AG10803 (cell line): ENCODE measurements at places on chromosomes 7 and 10.

DNA sequence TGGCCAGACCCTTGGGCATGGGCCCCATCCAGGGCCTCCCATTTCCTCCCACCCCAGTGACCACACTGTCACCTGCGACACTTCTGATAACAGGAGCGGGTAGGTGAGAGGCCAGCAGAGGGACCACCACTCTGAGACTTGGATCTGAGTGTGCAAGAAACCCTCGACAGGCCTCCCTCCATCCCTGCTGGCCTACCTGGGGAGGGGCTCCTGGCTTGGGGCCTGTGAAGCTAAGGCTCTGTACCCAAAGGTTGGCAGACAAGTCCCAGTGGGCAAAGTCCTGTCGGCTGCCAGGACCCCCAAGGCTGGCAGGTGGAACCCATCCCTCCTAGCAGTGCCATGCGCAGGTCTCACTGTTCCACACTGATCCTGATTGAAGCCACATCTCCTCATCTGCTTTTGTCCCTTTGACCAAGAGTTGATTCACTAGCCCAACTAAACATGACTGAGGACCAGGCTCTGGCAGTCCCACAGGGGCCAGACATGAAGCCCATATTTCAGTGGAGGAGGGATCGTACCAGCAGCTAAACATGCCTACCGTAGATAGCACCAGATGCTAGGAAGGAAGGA is 1.2 kb upstream of the PGAM2 start:
- DNase-seq, result no peak

DNA sequence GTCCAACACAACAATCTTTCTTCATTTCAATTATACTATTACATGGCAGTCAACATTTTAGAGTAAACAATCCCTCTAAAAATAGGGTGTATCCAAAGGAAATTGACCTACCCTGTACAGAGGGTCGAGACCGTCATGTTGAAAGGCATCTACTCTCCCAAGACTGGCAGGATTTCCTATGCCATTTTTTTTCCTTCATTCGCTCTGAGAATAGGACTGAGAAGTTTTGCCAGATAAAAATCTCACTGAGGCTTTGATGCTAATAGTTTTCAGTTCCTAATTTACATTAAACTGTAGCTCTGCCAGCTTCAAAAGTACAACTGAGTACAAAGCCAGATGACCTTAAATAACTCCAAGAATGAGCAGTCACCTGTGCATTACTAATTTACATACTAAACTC is 84.5 kb upstream of the SEMA3C start:
- DNase-seq, result no peak

DNA sequence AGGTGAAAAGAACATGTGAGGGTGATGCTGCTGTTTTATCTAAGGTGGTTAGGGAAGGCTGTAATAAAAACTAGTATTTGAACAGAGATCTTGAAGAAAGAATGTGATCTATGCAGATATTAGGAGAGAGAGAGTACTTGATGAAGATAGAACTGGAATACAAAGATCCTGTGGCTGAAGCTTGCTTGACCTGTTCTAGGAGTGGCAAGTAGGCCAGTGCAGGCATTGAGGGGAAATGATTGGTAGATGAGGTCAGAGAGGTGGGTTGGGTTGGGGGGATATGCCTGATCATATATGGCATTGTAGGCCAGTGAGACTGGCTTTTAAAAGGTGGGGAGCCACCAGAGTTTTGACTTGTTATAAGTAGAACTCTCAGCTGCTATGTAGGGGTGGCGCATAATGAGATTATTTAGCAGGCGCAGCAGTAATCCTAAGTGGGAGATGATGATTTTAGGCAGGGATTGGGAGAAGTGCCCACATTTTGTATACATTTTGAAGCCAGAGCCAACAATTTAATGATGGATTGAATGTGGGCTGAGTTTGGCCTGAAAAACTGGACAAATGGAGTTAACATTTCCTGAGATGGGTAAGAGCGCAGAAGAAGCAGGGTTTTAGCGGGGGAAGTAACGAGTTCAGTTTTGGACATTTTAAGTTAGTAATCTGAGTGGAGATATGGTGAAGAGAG is 8.2 kb downstream of the CCSER2 start:
- no peak for DNase-seq

GRCh38 chr10:124401633-124402032 is 17.1 kb downstream of the OAT start:
- DNase-seq, result no peak

GRCh38 chr10:113872139-113873030 is 17.9 kb downstream of the NHLRC2 start:
- DNase-seq, result no peak

DNA sequence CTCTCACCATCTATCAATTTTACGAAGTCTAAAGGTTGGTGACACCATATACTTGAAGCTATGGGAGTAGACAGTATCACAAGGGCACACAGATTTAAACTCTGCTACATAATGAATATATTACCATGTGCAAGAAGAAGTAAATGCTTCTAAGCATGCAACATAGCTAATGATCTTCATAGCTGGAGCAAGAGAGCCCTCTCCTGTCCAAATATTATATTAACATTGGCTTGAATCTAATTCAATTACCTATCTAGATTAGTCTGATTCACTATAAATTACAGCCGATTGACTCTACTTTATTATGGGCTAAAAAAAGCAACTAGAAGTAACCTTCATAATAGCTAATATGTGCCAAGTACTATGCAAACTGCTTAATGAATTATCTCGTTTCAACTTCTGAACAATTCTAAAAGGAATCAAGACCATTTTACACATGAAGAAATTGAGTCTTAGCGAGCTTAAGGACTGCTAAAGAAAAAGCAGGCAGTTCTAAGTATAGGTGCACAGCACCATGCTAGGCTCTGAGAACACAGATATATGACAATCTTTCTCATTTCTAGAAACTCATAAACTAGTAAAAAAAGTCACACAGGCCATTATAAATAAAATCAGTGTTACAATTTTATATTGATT is 21.9 kb downstream of the FRA10AC1 start:
- DNase-seq, result peak; percentile 24

- DNase-seq, result no peak
Observed at GRCh38 chr10:123278445-123278844, 124.2 kb downstream of the BUB3 start.

DNA sequence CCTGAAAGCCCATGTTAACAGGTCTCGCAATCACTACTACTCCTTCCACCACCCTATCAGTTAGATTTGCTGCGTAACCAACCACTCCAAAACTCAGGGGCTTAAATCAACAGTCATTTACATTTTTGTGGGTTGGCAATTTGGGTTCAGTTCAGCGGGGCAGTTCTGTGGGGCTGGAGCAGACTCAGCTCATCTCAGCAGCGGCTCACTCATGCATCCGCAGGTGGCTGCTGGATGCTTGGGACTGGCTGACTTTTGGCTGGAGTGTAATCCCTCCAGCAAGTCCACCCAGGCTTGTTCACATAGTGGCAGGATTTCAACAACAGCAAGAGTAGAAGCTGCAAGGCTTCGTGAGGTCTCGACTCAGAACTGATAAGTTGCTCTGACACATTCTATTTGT is 79.2 kb downstream of the NEUROD6 start:
- no peak for DNase-seq

DNA sequence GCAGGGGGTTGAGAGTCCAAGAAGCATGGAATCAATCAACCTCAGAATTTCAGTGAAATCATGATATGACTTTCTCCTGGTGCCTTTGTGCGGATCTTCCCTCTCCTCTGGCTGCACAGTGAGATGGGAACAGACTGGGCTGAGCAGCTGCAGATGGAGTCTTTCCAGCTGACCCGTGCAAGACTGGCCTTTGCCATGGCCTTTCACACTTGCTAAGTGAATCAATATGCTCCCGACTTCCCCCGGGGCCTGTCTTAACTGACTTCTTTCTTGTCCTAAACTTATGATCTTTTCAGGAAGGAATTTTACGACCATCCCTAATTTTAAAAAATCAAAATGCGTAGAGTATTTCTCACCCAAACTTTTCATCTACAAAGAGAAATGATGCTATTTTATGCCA is 469.9 kb downstream of the GALNT17 start:
- DNase-seq, result no peak

GRCh38 chr10:132817701-132818211 is 31.8 kb upstream of the NKX6-2 start:
- DNase-seq, result no peak

DNA sequence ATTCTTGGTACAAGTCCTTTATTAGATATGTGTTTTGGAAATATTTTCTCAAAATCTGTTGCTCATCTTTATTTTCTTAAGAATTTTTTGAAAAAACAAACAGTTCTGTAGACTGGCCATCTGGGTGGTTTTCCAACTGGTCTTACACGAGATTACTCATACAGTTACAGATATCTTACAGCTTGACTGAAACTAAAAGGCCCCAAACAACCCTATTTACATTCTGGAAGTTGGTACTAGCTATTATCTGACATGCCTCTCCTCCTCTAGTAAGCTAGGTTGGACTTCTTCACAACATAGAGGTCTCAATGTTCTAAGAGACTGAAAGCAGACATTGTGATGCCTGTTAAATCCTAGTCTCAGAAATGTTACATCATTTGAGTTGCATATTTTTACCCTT is 52.0 kb downstream of the ZNF22 start:
- no peak for DNase-seq

GRCh38 chr10:30039567-30039966 is 19.8 kb downstream of the JCAD start:
- no peak for DNase-seq

DNA sequence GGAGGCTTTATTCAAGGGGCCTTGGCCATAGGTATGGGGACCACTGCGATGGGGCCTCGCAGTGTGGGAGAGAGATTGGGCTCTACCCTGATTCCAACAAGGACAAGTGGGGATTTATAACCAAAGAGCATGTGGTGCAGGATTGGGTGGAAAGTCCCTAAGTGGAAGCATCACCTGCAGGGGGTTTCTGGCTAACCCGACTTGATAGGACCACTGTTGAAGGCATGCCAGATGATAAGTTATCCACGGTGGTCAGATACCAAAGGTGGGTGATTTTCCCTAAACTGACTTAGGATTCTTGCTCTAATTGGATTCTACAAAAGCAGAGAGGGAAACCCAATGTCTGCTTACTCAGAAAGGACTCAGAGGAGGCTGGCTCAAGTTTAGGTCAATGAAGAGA is 429.6 kb upstream of the LRGUK start:
- DNase-seq, result no peak

- no peak for DNase-seq
Observed at GRCh38 chr7:22251281-22251680, 105.7 kb downstream of the RAPGEF5 start.

- no peak for DNase-seq
Observed at GRCh38 chr10:54749623-54750022, 51.4 kb downstream of the PCDH15 start.

DNA sequence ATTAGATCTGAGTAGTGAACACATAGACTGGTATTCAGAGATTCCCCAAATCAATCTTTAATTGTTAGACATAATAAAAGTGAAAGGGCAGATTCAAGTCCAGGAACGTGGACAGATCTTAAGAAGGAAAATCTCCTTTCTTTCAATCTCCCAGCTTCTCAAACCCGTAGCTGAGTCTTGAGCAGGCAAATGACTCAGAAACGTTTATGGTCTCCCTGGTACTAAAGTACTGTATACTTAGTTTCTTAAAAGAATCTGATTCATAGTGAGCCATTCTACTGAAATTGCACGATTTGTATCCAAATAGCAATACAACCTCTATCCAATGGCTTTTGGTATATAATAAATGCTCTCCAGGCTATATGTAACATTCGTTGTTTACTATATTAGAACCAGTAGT is 140.4 kb upstream of the RHEB start:
- DNase-seq, result peak; percentile 24

DNA sequence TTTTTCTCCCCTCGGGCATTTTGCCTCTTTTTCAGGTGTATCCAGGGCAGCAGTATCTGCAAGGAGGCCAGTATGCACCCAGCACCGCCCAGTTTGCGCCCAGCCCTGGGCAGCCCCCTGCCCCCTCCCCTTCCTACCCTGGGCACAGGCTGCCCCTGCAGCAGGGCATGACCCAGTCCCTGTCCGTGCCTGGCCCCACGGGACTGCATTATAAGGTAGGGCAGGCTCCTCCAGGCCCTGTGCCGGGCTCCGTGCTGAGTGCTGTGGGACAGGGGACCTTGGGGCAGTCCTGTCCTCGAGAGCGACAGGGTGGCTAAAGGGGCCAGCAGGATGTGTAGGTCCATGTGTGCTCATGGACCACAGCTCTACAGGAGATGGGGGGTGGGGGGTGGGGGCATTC is 10.6 kb downstream of the ZMIZ2 start:
- no peak for DNase-seq

GRCh38 chr7:47444376-47445098 is 137.4 kb downstream of the TNS3 start:
- DNase-seq, result peak; percentile 44

- DNase-seq, result peak; percentile 14
Observed at GRCh38 chr10:71831646-71832552, 19.2 kb downstream of the PSAP start.

- no peak for DNase-seq
Observed at GRCh38 chr7:70886547-70886946, 245.4 kb upstream of the GALNT17 start.

- DNase-seq, result no peak
Observed at GRCh38 chr7:10706875-10707493, 266.7 kb upstream of the PHF14 start.

DNA sequence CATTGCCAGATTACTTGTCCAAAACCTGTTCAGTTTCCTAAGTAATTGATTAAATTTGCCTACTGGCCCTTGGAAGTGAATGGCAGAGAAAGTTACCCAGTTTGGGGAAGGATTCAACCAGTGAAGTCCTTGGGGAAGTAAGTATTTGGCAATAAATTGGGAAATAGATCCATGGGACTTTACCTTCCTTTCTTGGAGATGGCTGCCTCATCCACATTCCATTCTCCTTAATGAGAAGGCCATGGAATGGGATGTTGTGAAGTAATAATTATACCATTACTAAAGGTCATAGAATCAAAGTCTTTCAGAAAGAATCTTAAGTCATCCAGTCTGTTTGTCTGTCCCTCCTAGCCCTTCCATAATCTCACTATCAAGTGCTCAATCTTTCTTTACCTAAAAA is 4.5 kb upstream of the COPG2 start:
- DNase-seq, result peak; percentile 75

DNA sequence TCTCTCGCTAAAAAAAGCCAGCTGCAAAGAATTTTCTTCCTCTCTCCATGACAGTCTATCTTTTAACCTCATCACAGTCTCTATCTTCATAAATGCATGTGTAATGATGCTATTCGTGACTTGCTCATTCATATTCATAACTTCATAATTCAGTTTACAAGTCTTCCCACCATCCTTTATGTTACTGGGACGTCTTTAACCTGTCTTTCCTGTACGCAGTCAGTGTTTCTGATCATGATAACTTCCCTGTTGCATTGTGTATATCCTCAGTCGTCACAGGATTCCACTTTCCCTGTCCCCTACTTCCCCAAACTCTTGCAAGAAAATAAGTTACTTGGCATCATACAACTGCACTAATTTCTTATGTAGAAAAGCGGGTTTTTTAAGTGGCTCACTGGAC is 165.6 kb upstream of the ASAH2 start:
- no peak for DNase-seq

GRCh38 chr7:50851451-50851850 is 68.8 kb upstream of the GRB10 start:
- DNase-seq, result peak; percentile 17
